Stimulated activated naive CD4-positive, alpha-beta T cell (primary cell): ENCODE measurements at places on chromosomes 13 and 19.

GRCh38 chr19:6103217-6103644 is 7.1 kb downstream of the RFX2 start:
- DNase-seq: no peak

GRCh38 chr13:101846249-101846648 is 393.8 kb downstream of the ITGBL1 start:
- no peak for DNase-seq

DNA sequence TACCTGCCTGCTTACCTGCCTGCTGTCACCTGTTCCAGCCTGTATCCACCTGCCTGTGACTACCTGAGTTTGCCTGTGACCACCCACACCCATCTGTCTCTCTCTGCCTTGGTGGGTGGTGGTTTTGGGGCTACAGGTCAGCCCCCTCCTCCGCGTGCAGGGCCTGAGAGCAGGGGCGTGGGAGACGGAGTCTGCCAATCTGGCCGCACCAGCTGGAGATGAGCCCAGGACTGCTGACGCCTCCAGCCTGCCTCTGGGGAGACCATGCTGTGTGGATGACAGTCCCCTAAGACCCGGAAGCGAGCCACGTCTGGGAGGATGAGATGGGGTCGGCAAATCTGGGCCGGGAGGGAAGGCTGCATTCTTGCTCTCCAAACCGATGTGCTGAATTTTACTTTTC is 15.9 kb upstream of the KCTD15 start:
- no peak for DNase-seq

GRCh38 chr13:90084684-90085290 is 1262.7 kb upstream of the MIR17HG start:
- no peak for DNase-seq

GRCh38 chr13:41835871-41836270 is 125.0 kb downstream of the VWA8 start:
- DNase-seq: no peak

- DNase-seq: no peak
These were observed 112.3 kb upstream of the ZNF507 start for GRCh38 chr19:32233091-32233490.

- no peak for DNase-seq
These were observed 1.7 kb downstream of the SOX1 start for GRCh38 chr13:112068540-112069060.

GRCh38 chr13:31274390-31274789 is 74.6 kb downstream of the B3GLCT start:
- DNase-seq: no peak
